Activated CD4-positive, CD25-positive, alpha-beta regulatory T cell (primary cell): ENCODE measurements at places on chromosomes 12 and 14.

- DNase-seq: no peak
Measured at GRCh38 chr12:114954511-114955055, 270.6 kb upstream of the TBX3 start.

- DNase-seq: no peak
Measured at GRCh38 chr12:101764051-101764792, 25.0 kb upstream of the SYCP3 start.

DNA sequence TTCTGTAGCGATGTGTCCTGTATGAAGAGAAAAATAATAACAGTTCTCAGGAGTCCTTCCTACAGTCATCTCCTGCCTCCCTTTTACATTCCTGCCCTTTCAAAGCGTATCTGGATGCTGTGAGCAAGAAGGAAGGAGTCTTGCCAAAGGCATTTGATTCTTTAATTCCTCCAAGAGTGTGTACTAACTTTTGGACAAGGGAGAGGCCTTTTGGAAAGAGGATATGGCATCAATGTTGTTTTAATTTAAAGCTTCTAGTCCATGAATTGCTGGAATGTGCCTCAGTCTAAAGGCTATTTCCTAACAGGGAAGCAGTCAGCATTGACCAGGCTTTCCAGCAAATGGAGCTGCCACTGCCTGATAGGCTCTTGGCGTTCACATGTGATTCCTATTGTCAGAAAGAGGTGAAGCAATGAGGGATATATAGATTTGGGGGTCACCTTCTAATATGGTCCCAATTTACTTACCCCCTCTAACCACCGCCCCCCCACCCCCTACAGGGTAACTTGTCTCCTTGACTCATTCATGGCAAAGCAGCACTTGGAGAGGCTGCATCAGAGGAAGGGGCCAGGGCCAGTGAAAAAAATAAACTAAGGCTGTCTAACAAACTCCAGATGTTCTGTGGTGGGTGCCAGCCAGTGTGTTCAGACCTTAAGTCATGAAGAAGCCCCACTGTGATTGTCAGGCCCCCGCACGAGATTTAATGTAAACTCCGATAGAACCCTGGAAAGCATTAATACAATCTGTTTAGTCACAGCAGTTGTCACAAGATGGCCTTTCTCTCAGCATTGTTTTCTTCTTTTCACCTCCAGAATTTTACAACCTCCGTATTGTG lies 220.3 kb downstream of the FBXL14 start:
- DNase-seq: no peak

DNA sequence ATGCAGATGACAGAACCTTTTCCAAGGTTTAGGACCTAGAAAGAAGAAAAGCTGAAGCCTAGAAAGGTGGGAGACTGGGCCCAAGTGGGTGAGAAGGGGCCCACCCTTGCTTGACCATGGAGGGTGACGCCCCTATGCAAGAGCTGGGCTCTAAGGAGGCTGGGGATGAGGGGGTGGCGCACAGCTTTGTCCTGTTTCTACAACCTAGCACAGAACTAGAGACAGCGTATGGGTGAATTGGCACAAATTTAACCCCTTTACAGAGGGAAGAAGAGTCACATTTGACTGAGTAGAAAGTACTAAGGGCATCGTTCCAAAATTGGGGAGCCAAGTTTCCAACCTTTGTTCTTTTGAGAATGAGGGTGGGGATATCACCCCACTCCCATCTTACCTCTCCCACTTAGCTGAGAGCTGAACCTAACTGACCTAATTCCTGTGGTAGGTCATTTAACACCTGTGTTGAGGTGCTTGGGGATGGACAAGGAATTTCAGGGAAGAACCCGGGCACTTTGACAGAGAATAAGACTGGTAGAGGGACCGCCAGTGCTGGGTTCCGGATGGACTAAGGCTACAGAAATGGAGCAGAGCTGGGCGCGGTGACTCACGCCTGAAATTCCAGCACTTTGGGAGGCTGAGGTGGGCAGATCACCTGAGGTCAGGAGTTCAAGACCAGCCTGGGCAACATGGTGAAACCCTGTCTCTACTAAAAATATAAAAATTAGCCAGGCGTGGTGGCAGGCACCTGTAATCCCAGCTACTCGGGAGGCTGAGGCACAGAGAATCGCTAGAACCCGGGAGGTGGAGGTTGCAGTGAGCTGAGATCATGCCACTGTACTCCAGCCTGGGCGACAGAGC lies 5.2 kb downstream of the NFKBIA start:
- DNase-seq: no peak

DNA sequence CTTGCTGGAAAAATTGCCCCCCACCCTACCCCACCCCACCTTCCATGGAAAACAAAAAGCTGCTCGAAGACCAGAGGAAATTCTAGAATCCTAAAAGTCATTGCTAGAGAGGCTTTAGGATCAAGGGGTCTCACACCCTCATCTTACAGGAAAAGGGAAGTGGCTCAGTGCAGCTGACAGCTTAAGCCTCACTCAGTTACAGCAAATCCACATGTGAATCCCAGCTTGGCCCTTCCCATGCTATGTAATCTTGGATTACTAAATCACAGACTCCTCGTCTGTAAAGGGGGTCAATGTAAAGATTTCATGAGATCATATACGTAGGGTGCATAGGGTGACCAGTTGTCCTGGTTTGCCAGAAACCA lies 25.9 kb downstream of the CMKLR1 start:
- DNase-seq: no peak

- DNase-seq: no peak
Measured at GRCh38 chr12:58893495-58893894, 26.8 kb downstream of the LRIG3 start.

DNA sequence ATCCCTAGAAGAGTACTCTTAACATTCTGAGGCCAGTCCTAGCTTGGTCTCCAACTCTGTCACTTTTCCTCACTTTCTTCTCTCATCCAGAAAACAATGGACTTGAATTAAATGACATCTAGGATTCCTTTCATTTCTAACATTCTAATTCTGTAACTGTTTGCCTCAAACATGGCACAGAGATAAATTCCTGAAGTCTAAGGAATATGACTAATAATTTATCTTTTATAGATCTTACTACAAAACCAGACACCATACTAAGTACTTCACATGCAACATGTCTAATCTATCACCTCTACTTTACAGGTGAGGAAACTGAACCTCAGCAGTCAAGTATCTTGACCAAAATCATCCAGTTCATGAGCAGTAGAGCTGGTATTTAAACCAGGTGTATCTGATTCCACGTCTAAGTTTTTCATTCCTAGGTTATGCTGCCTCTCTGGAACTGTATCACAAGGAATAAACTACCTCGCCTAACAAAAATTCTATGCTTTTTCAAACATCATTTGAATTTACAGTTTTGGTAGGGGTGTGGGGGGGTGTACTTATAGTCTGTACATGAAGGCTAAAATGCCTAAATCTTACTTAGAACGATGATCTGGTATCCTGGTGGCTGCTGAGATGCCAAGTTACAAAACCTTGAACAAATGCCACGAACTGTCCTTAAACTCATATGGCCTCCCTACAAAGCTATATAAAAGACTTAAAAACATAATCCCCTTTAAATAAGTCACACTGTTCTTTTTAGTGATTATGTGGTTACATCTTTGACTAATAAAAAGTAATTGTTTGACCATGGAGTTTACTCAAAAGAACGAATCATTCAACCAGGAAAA lies 41.6 kb downstream of the ATXN2 start:
- DNase-seq: no peak

GRCh38 chr12:6775185-6776174 lies 3.2 kb downstream of the LAG3 start:
- DNase-seq: no peak

- DNase-seq: no peak
Measured at GRCh38 chr12:31765931-31766330, 37.1 kb upstream of the AMN1 start.

GRCh38 chr14:88668448-88669116 lies 105.7 kb downstream of the ZC3H14 start:
- no peak for DNase-seq

- DNase-seq: no peak
Measured at GRCh38 chr12:843609-844008, 91.2 kb downstream of the WNK1 start.
